Stomach (tissue), 19 donors: ENCODE measurements at places on chromosomes 16 and 17. TPM values are rescaled to one million over a fixed set of nuclear protein-coding genes. Genes with fewer than 3 reads are reported as not detected.

The HBZ gene
- total RNA-seq, result not detected

The EPX gene
- not detected for total RNA-seq

- DNase-seq, result no peak
- H3K27ac ChIP-seq, result no peak overlapping the region
- no peaks in the 10 kb centered on the region for H3K36me3 ChIP-seq
- H3K4me3 ChIP-seq, result no peak overlapping the region
- no peaks in the 10 kb centered on the region for H3K4me1 ChIP-seq
- no peaks in the 10 kb centered on the region for H3K27me3 ChIP-seq
These were observed 68.1 kb upstream of the GRIN2A start for GRCh38 chr16:10250137-10250828.

- H3K27ac ChIP-seq, result no peak overlapping the region
- no peaks in the 10 kb centered on the region for H3K4me1 ChIP-seq
- H3K27me3 ChIP-seq, result no peaks in the 10 kb centered on the region
These were observed 5.2 kb upstream of the RAI1 start for GRCh38 chr17:17675925-17676534.

DNA sequence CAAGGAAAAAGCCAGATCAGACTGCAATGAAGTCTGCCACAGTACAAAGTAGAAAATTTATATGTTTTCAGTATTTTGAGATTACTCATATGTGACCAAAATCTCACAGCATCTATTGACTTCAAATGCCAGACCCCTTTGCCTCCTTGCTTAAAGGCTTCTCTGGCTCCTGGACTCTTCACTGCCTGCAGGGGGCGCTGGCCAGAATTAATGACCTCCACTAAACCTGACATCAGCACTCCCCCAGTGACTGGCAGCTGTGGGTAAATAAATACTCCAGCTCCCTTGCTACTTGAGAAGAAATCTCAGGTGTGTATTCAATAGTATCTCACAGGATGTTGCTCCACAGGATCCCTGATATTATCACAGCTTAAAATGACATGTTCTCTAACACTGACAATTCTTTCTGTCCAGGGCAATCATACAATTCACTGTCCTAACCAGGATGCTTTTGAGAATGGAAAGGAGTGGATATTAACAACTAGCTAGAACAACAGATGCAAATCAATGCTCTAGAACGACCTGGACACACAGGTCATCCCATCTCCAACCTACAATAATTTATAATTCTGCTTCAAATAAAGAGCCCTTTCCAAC, 4.0 kb downstream of the BECN1 start:
- H3K27ac ChIP-seq, result no peak overlapping the region
- DNase-seq, result peak; percentile 71
- H3K36me3 ChIP-seq, result peaks cover 77% of the 10 kb centered on the region
- H3K4me3 ChIP-seq, result no peak overlapping the region

DNA sequence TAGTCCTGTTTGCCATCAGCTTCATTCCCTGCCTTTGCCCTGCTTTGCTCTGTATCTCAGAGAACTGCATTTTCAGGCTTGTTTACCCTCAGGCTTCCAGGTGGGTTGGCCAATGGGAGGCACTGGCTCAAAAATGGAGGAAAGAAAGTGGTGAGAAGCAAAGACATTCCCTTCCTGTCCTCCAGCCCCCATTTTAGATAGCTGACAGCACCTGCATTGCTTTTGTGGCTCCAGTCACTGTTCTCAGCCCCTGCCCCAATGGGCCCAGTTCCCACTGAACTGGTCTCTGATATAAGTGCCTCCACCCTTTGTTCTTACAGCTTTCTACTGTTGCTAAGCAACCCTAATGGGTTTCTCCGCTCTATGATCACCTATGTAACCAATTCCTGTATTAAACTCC, 19.4 kb upstream of the SDK2 start:
- DNase-seq, result no peak
- H3K27me3 ChIP-seq, result peaks cover 9% of the 10 kb centered on the region
- no peak overlapping the region for H3K4me3 ChIP-seq
- H3K27ac ChIP-seq, result no peak overlapping the region
- no peaks in the 10 kb centered on the region for H3K36me3 ChIP-seq

DNA sequence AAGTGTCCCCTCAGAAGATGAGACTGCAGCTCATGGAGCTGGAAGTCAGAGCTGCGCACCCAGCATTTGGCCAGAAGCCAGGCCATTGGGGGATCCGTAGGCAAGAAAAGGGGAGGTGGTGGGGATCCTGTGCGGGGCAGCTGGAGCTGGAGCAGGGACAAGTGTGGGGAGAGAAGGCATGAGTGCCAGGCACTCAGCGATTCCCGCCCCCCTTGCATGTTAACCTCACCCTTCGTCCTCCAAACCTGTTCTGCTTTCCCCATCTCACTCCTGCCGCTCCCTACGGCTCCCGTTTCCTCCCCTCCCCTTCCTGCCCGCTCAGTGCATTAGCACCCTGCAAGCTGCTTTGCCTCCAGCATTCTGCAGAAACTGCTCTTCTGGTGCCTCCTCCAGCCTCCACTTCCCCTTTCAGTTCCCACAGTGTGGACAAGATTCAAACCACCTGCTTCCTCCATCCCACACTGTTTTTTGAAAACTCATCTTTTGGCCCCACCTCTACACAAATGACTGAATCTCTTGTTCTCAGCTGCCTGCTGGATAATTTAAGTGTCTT, 5.6 kb downstream of the ALOX15 start:
- peaks cover 23% of the 10 kb centered on the region for H3K4me1 ChIP-seq
- H3K27me3 ChIP-seq, result peaks cover 33% of the 10 kb centered on the region
- no peaks in the 10 kb centered on the region for H3K36me3 ChIP-seq
- H3K27ac ChIP-seq, result no peak overlapping the region
- DNase-seq, result no peak

- H3K4me3 ChIP-seq, result no peak overlapping the region
- no peak for DNase-seq
- no peak overlapping the region for H3K27ac ChIP-seq
- peaks cover 37% of the 10 kb centered on the region for H3K27me3 ChIP-seq
- peaks cover 6% of the 10 kb centered on the region for H3K4me1 ChIP-seq
- H3K36me3 ChIP-seq, result no peaks in the 10 kb centered on the region
These were observed 242.7 kb downstream of the GSG1L start for GRCh38 chr16:27820646-27821345.

DNA sequence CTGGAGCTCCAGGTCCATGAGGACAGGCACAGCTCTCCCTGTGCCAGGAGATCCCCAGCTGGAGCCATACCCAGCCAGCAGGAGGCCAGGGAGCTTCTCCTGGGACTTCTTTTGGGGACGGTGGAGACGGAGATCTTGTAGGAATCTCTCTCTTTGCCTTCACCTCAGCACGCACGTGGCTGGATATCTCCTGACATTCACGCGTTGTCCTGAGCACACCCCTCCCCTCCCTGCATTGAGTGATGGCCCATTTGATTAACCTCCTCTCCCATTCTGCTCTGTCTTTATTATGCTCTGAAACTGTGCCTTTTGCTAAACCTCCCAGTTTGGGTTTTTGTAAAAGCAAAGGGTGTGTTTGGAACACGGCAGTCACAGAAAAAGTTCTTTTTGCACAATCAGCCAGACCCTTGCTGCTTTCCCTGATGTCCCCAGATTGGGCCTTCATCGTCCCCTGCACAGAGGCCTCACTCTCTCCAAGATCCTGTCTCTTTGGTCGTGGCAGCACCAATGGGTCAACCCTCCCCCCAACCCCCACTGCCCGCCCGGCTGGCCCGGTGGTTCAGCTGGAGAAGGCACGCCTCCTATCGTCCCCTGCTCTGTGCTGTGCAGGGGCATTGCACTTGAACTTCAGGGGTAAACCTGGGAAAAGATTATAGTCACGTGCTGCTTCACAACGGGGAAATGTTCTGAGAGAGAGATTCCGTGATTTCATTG, 32.5 kb upstream of the LGALS9 start:
- H3K27me3 ChIP-seq, result no peaks in the 10 kb centered on the region
- no peak overlapping the region for H3K4me3 ChIP-seq
- H3K36me3 ChIP-seq, result peaks cover 52% of the 10 kb centered on the region
- no peak overlapping the region for H3K27ac ChIP-seq
- DNase-seq, result no peak
- peaks cover 32% of the 10 kb centered on the region for H3K4me1 ChIP-seq
